ENCODE measurements at places on chromosomes 7 and 10. TPM values are rescaled to one million over a fixed set of nuclear protein-coding genes. Genes with fewer than 3 reads are reported as not detected.

SMC3 gene
- 18.3 TPM for total RNA-seq

BTBD16 gene
- not detected for total RNA-seq

CUBN gene
- total RNA-seq, result 4.2 TPM

CCL24 gene
- total RNA-seq, result not detected

Data from skeletal muscle tissue (tissue), 5 donors.